Renal cortical epithelial cell (primary cell): ENCODE measurements at places on chromosomes 12 and 14.

DNA sequence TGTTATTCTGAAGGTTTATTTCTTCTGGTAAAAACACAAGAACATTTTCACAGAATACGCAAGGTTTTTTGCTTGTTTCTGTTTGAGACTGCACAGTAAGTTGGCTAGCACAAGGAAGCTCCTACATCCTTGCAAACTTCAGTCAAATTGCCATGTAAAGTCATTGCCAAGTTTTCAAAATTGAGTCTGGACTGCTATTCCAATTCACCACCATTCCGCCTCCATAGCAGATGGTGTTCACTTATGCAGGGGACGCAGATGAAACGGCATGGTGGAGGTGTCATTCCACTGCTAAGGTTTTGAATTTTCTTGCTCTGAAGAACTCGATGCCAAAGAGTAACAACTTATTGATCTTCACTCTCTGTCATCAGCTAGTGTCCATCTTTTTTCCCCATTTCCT lies 303.9 kb upstream of the SYT1 start:
- no peak for DNase-seq

- peak; percentile 68 for DNase-seq
Measured at GRCh38 chr12:94636462-94637085, 13.8 kb downstream of the TMCC3 start.

DNA sequence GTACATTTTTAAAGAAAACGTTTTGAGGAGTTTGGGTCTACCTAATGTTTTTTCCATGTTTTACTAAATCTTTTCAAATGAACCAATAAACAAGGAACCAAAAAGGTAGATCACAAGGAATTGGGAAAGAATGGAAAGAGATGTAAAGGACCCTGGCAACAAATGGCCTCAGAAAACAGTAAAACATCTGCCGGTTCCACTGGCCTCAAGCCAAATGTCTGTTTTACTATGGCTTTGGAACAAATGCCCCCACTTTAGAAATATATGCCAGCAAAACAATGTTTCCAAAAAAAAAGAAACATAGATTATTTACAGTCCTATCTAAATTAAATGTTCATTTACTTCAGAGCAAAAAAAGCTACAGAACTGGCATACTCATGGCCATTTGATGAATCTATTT lies 3.0 kb downstream of the TRMT5 start:
- DNase-seq = no peak

DNA sequence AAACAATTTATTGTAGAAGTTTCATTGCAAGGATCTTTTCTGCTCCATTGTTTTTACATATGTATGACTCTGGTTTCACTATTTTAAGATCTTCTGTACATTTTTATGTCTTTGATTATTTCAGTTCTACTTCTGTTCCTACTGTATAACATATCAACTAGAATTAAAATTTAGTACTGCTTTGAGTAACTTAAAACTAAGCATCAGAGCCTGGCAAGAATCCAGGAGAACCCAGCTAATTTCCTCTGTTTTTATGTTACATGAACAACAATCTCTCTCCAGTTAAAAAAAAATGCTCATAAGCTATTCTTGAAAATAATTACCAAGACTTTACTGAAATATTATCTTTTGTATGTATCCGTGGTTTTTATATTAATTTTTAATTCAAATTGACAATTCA lies 370.7 kb downstream of the TMTC2 start:
- no peak for DNase-seq

GRCh38 chr14:80867091-80867490 lies 74.4 kb downstream of the CEP128 start:
- DNase-seq = no peak

DNA sequence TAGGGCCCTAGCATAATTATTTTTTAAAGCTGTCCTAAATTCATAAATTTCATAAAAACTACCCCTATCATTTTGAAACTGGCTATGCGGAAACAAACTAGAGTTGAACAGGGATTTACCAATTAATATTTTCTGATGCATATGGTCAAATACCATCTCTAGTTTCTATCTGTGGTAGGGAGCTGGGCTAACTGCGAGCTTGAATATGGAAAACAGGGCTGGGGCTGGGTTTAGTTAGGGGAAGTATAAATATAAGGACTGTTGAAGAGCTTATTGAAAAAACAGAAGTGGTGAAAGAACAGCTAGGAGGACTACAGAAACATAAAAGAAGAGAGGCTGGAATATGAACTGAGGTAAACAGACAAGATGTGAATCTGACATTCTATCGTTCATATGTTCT lies 91.8 kb downstream of the SLC38A1 start:
- no peak for DNase-seq

- DNase-seq = peak; percentile 74
Measured at GRCh38 chr12:119780786-119781434, 96.2 kb downstream of the CIT start.

GRCh38 chr12:46354802-46355199 lies 17.8 kb downstream of the SLC38A2 start:
- DNase-seq = peak; percentile 65

DNA sequence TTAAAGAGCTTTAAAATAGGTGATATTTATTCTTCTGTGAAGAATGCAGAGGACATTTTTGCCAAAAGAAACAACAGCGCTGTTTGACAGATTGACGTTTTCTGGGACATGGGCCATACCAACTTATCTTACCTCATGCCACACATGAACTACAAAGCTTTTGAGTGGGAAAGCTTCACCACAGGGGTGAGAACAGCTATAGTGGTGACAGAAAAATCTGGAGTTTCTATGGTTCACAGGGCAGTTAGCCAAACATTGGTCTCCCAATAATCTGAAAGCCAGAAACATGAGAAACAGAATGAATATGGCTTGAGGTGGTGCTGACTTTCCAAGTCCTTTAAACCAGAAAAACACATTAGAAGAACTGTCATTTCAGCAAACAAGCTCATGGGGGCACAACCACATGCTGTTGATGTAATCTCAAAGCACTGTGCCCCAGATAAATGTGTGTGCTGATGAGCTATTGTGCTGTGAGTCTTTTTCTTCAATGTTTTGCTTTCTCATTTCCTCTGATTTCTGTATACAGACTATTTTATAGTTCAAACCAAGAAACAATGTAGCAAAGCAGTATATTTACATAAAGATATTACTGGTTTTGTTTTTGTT lies 905.4 kb downstream of the SLC16A7 start:
- DNase-seq = no peak

GRCh38 chr12:67442896-67443295 lies 173.7 kb downstream of the CAND1 start:
- no peak for DNase-seq

- no peak for DNase-seq
Measured at GRCh38 chr12:66059666-66060065, 70.9 kb downstream of the LLPH start.

- no peak for DNase-seq
Measured at GRCh38 chr14:69956970-69957369, 77.8 kb downstream of the SMOC1 start.

GRCh38 chr12:50679612-50680011 lies 84.3 kb upstream of the ATF1 start:
- no peak for DNase-seq

GRCh38 chr14:31261859-31262731 lies 54.5 kb upstream of the HECTD1 start:
- peak; percentile 94 for DNase-seq

GRCh38 chr12:33438851-33439586 lies 600 bp downstream of the SYT10 start:
- DNase-seq = no peak

- no peak for DNase-seq
Measured at GRCh38 chr12:60162988-60163720, 567.3 kb downstream of the SLC16A7 start.

DNA sequence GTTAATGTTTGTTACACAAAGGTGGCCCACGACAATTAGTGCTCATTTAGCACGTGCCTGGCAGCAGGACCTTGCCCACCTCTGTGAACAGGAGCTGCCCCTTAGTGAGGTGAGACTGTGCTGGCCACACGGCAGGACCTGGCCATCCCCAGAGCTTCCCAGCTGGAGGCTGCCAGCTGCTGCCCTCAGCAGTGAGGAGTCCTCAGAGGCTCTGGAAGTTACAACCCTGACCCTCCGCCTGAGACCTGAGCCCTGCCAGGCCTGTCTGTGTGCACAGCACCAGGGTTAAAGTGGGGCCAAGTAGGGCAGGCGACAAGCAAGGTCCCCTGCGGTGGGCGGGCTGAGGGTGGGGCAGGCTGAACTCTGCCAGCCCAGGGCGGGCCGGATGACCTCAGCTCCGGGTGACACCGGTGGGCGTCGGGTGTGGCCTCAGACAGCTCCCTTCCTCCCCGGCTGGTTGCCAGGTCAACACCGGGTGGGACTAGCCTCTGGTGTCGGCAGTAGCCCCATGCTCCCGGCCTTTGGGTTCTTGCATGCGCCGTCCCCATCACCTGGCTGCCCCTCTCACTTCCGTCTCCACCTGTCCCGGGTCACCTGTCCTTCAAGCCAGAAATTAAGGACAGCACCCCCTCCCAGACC lies 9.2 kb upstream of the LBHD2 start:
- DNase-seq = peak; percentile 40

- no peak for DNase-seq
Measured at GRCh38 chr14:79074510-79074909, 904.3 kb downstream of the NRXN3 start.

GRCh38 chr12:114030451-114030850 lies 64.3 kb upstream of the RBM19 start:
- DNase-seq = no peak

DNA sequence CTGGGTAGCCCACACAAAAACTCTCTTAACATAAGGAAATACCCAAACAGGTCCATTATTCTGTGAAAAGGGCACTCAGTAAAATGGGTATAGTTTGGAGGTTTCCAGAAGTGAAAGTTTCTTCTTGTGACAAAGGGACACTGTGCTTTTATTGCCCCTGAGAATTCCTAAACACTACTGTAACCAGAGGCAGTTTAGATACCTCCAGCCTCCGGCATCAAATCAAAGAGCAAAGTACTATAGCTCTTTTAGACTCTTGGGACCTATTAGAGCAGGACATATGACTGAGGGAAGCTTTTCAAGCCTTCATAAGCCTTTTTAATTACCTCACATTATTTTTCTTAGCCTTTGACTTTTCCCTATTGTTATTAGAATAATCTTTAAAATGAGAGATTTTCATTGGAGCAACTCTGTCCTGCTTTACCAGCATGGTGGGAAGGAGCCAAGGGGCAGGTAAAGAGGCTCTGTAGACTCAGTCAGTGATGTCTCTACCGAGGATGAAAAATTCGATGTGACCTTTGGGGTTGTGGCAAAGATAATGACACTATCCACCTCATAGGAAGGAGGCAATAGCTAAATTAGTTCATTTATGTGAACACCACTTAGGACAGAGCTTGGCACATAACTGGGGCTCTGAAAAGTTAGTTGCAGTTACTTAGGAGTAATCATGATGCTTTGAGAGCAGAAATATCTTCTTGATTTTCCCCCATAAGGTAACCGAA lies 85.1 kb downstream of the IFNG start:
- DNase-seq = no peak

GRCh38 chr14:103460415-103460814 lies 62.2 kb downstream of the CKB start:
- no peak for DNase-seq
